ENCODE measurements at places on chromosomes 5 and 9.

GRCh38 chr5:123965626-123966025 lies 453.6 kb downstream of the CSNK1G3 start:
- no peak for DNase-seq

DNA sequence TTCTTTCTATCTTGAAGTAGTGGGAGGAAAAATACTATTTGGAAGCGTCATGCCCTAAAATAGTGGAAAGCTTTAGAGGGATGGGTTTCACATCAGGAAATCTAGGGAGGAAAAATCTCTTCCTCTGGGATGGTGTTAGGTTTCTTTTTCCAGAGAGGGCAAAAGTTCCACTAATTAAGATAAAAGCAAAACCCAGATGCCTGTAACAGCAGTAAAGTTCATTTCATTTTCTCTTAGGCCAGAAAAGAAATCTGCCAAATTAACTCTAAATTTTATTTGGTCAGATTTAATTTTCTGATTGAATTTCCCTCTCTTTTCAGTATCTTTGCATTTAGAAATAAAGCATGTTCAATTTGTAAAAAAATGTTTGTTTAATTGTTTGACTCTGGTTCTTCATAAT lies 88.8 kb downstream of the LURAP1L start:
- no peak for DNase-seq

- no peak for DNase-seq
Observed at GRCh38 chr5:126521130-126521529, 73.9 kb downstream of the ALDH7A1 start.

- no peak for DNase-seq
Observed at GRCh38 chr9:126275386-126276001, 51.1 kb upstream of the MVB12B start.

DNA sequence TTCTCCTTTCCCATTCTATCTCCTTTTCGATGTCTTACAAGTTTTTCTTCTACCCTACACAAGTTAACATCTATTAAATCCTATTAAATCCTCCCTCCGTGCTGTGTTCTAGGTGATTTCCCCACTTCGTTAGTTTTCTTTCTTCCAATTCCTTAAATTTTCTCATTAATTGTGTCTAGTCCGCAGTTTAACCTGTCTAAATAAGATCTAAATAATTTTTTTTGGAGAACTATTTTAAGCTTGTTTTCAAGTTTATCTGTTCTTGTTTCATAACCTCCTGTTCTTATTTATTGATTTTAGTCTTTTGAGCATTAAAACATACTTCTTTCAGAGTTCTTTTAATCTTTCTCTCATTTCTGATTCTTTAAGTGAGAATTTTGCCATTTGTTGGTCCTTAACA lies 109.3 kb downstream of the UHRF2 start:
- no peak for DNase-seq

DNA sequence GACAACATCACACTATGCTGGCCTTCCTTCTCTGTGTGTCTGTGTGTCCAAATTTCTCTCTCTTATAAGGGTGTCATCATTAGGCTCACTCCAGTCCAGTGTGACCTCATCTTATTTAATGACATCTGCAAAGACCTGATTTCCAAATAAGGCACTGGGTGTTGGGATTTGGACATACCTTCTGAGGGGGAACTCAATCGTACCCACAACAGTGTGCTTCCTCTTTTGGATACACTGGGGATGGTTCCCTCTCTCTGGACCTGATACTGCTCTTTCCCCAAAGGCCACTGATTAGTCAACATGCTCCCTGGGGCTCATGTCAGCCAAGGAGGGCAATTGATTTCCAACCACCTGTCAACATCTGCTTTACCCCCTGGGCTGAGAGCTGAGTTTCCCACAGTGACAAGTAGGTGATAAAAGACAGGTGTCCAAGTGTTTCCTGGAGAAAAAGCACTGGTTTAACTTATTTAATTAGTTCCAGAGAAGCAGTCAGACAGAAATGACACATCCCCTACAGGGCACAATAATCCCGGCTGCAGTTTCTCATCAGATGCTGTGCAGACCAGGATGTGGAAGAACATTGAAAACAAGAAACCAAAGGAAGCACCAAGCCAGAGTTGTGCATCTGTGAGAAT lies 17.8 kb upstream of the CEP72 start:
- no peak for DNase-seq

DNA sequence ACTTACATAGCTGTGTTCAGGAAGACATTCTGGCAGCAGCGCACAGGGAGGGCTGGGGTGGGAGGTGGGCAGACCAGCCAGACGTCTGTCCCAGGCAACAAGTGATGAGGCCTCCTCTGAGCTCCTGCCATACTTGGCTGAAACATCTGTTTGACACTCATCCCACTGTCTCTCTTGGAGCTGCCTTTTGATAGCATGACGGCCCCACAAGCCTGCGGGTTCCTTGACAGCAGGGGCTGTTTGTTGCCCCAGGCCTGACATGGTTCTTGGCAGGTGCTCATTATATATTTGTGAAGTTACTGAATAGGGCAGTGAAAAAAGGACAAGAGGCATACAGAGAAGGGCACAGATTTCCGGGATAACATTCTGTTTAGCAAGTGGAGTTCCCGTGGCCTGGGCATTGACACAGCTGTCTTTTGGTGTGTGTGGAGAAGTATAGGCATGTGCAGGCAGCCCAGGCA lies 22.2 kb upstream of the B4GALT1 start:
- no peak for DNase-seq

- DNase-seq, result no peak
Observed at GRCh38 chr5:67842806-67843205, 372.8 kb upstream of the PIK3R1 start.

- DNase-seq, result no peak
Observed at GRCh38 chr9:70352356-70352755, 62.1 kb downstream of the KLF9 start.

GRCh38 chr9:84300271-84300670 lies 40.3 kb downstream of the SLC28A3 start:
- DNase-seq, result no peak

GRCh38 chr9:134221273-134222017 lies 57.1 kb upstream of the RNU6ATAC start:
- DNase-seq, result no peak

DNA sequence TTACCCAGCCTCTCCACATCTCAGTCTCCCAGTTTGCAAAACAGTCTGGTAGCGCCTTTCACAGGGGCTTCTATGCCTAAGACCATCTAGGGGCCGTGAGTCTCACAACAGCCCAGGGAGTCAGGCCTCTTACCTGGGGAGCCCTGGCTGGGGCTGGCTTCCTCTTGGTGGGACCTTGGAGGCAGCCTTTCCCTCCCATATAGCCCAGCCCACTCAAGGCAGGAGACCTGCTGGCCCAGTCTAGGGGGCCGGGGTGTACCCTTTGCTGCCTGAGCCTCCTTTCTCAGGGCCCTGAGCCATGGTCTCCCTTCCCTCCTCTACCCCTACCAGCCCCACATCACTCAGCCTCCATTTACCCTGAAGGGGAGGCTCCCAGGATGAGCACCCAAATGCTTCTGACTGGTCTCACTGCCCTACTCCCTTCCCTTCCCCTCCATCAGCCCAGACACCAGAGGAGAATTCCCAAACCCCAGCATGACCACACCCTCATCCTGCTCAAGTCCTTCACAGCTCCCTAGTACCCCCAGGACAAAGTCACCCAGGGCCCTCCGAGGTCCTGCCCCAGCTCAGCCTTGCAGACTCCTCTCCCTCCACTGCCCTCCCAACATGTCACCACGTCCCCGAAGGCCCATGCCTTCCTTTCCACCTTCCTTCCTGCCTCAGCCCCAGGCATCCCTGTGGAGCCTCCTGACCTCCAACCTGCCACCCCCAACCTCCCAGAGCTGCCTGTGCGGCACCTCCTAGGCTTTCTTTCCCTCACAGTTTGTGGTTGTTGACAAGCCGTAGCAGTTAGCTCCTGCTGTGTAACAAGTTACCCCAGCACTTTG lies 55.3 kb downstream of the BARX1 start:
- peak; percentile 2 for DNase-seq

Data from transverse colon (tissue), 4 donors.